ENCODE measurements at places on chromosomes 3 and 15.

- DNase-seq: no peak
Measured at GRCh38 chr3:108106031-108106430, 15.2 kb upstream of the CD47 start.

DNA sequence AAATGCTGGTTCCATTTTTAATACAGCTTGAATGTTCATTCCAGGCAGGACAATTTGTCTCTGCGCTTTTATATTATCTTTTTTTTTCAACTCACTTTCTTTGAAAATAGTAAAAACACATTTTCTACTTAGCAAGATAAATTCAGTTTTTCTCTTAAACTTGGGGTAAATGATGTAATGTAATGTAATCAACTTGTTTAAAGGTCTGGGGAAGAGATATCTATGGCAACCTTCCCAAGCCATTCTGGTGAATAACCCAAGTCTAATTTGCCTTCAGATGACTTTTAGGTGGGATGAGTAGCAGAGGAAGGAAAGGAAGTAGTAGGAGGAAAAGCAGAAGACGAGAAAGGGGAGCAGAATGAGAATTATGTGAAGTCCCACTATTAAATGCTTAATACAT is 335.1 kb downstream of the SV2B start:
- DNase-seq: no peak

DNA sequence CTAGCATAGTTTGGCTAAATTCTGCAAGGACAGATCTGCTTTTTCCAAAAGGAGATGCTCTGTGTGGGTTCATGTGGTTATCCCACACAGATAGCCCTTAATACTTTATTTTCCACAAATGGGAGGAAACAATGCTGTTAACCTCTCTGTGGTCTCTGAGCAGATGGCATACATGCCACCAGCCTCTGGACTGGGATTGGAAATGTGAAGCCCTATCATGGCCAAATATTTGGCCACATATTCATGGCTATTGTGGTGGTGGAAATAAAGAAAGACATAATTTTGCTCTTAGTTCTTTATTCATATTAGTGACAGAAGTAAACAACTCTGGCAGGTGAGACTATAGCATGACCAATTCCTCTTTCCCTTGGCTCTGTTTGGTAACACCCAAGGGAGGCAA is 726.2 kb downstream of the ROBO1 start:
- DNase-seq: no peak

DNA sequence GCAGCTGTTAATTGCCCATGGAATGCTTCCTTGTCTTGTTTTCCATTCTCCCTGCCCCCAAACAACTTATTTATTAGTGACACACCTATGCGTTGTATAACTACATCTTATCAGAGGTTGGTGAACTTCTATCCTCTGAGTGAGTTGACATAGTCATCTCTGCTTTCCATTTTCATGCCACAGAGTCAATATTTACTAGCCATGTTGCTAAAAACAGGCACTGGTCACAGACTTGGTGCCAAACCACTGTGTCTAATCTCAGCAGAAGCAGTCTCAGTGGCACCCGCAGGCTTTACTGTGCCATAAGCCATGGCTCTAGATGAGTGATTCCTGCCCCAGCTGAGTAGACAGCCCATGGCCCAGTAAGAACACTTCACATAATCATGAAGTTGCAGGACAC is 26.5 kb downstream of the DAPK2 start:
- no peak for DNase-seq

- DNase-seq: no peak
Measured at GRCh38 chr3:194518652-194519051, 31.9 kb upstream of the ATP13A3 start.

- no peak for DNase-seq
Measured at GRCh38 chr3:41030220-41030619, 169.1 kb upstream of the CTNNB1 start.

GRCh38 chr3:12342151-12342550 is 53.3 kb downstream of the PPARG start:
- no peak for DNase-seq

- no peak for DNase-seq
Measured at GRCh38 chr3:13420045-13420830, at the start of gene NUP210. NUP210 (minus strand) TSS chr3:13420322; CDS start chr3:13420226, 96 bp downstream.

DNA sequence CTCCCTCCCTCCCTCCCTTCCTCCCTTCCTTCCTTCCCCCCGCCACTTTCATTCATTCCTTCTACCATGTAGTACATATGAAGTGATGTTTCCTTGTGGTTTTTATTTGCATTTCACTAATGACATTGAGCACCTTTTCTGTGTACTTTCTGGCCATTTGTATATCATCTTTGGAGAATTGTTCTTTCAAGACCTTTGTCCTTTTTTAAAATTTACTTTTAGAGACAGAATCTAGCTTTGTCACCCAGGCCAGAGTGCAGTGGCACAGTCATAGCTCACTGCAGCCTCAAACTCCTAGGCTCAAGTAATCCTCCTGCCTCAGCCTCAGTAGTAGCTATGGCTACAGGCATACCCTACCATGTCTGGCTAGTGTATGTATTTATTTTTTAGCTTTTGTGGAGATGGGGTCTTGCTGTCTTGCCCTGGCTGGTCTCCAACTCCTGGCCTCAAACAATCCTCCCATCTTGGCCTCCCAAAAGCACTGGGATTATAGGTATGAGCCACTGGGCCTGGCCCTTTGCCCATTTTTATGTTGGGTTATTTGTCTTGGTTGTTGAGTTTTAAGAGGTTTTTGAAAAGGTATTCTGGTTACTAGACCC is 42.0 kb upstream of the CTDSPL2 start:
- DNase-seq: no peak

DNA sequence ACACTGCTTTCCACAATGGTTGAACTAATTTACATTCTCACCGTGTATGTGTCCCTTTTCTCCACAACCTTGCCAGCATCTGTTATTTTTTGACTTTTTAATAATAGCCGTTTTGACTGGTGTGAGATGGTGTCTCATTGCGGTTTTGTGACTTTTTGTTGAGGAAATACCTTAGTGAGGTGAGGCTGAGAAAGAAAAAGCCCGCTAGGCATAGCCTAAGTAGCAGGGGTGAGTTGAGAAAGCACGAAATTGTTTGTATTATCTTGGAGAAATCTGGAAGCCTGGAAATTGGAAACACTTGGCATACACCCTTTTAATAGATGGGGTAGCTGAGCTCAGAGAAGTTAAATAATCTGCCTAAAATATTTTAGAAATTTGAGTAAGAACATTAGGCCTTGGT is 61.5 kb upstream of the CFAP161 start:
- no peak for DNase-seq

- no peak for DNase-seq
Measured at GRCh38 chr3:159907828-159908227, 80.8 kb upstream of the IL12A start.

DNA sequence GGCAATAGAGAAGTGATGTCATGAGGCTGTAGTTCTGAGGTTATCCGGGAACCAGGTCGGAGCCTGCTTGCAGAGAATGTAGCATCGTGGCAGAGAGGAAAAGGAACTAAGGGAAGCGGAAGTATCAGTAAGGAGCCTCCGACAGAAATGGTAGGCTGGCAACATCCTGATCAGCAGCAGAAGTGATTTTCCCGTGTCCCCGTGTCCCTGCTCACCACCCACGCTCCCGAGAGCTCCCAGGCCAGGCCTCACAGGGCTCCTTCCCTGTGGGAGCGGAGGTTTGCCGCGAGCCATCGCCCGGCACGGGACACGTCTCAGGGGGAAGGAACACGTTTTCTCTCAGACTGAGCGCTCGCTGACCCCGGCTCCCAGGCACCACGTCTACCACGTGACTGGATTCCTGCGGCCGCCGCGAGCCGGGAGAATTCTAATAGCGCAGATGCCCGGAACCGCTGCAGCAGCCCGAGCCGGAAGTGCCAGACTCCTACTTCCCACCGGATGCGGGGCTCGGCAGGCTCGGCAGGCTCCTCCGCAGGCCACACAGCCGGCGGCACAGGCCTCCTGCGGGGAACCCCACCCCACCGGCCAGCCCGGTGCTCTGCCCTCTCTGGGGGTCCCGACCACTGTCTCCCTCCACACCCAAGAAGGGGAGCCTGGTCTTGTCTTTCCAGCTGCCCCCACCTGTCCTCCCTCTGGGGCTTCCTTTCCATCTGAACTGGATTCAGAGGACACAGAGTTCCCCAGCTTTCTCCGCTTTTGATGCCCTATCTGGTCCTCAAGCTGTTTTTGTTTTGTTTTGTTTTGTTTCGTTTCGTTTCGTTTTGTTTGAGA is 99.3 kb downstream of the BDH1 start:
- DNase-seq: peak; percentile 29

GRCh38 chr3:81823882-81824395 is 62.5 kb upstream of the GBE1 start:
- DNase-seq: no peak

GRCh38 chr3:28253040-28253715 is 11.8 kb downstream of the CMC1 start:
- DNase-seq: no peak

DNA sequence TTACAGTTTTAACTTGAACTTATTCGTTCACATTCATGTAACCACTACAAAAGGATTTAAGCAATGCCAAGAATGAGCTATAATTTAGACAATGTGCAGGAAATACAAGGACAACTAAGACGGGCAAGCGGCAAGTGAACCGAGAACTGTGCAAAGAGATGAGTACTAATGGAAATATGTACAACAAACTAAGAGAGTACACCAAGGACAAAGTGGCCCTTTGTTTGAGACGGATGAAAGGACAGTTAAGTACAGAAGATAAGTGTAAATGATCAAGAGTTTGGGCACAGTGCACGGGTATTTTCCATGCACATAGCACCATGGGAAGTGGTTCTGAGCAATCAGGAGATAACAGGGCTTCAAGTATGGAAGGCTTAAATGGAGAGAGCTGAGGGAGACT is 281.7 kb downstream of the ROBO2 start:
- no peak for DNase-seq

DNA sequence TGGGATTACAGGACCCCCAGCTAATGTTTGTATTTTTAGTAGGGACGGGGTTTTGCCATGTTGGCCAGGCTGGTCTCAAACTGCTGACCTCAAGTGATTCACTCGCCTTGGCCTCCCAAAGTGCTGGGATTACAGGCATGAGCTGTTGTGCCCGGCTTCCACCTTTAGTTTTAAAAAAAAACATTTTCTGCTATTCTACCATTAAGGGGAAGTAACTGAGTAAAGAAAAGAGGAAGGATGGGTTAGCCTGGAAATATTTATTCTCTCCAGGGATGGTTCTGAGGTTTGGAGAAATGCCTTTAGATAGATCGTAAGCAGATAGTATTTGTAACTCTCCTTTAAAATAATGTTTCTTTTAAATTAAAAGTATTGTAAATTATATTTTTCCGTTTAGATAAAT is 3.1 kb downstream of the AP4E1 start:
- no peak for DNase-seq

- no peak for DNase-seq
Measured at GRCh38 chr3:170270282-170270881, 48.2 kb downstream of the PRKCI start.

DNA sequence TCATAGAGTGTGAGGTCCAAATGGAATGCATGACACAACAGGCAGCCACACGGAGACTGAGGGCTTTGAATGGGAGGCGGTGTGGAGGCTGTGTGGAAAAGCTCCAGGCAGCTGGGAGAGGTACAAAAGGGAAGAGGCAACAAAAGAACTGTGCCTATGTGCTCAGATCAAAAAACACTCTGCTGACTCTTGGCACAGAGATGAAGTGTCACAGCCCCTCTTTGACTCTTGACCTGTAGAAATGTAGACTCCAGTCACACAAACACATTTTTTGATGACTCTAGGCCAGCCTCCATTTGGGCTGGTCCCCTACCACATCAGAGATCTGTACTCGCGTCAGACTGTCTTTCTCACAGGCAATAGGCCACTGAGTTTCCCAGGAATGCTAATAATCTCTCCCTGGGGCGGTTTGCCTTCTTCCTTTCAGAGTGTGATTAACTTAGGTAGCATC is 456.0 kb downstream of the TUSC7 start:
- DNase-seq: no peak

DNA sequence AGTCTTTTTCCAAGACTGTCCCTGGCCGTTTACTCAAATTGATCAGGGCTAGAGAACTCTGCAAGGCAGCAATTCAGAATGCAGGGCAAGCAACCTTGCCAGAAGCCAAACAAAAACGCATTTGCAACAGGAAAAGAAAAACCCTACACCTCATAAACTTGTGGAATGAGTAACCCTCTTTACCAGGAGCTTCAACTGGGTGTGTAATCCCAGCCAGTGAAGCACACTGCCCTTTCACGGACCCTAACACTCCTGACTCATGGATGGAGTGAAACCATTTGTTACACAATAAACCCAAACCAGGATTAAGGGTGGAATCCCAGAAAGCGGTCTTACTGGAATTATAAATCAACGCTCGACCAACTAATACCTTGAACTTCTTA is 14.8 kb upstream of the LDHAL6B start:
- DNase-seq: no peak

DNA sequence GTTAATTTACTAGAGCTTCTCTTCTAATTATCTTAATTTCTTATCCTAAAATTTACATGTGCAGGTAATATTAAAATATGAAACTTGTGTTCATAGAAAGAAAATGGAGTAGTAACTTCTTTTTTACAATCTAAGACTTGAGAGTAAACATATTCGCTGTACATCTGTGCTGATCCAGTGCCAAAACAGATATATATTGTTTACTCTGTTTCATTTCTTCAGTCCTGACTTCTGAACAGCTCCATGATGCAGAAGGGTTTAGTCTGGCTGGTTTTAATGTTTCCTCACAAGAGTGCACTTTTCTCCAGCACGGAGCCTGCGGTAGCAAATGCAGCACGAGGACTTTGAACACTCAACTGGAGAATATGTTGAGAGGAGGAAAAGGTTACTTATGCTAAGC is 306.8 kb downstream of the EPHA3 start:
- no peak for DNase-seq

GRCh38 chr3:49417516-49418120 is 4.7 kb downstream of the AMT start:
- DNase-seq: no peak

DNA sequence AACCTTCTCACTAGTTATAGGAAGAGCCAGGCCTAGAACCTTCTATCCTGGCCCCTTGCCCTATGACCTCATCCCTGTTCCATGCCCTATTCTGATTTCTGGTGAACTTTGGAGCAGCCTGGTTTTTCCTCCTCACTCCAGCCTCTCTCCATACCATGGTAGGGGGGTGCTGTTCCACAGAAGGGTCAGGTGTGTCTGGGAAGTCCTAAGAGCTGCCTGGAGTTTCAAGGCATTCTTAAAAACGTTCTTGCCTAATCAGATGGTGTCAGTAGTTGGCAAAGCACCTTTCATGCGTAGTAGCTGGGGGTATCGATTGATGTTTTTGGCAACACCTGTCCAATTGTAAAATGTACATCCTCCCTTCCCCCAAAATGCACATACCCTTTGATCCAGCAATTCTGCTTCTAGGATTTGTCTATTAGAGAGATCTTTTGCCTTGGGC is 16.8 kb upstream of the ALPK3 start:
- DNase-seq: no peak

GRCh38 chr3:129344540-129345220 is 66.0 kb downstream of the HMCES start:
- no peak for DNase-seq

Data from activated CD4-positive, alpha-beta T cell treated with anti-CD3 and anti-CD28 coated beads, Interleukin-2, amount 50 U/mL, for 24 hours (primary cell).